Panc1 (cell line): ENCODE measurements at places on chromosomes 13 and 19. TPM values are rescaled to one million over a fixed set of nuclear protein-coding genes. Genes with fewer than 3 reads are reported as not detected.
A peak's percentile ranks its signal among the peaks of the same experiment; 100 is the strongest.

- DNase-seq = no peak
Observed at GRCh38 chr19:40716031-40716481, 630 bp downstream of the COQ8B start.

DNA sequence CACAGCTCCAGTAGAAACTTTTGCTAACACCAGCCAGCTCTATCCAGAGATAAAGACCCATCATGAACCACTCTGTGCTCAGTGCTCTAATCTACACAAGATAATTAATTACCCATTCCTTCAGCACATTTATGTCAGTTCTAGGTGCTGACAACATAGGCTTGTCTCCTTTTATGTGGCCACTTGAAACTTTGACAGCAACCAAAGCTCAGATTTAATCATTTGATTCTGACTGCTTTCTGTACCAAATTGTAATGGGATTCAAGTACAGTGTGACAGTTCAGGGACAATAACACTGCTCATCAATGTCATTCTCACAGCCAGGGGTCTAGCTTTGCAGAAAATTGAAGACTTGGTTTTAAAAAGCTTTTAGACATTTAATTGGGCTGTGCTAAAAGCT, 266.6 kb downstream of the KCTD12 start:
- DNase-seq = no peak

- DNase-seq = no peak
Observed at GRCh38 chr19:13985771-13986347, 20.3 kb downstream of the RFX1 start.

DNA sequence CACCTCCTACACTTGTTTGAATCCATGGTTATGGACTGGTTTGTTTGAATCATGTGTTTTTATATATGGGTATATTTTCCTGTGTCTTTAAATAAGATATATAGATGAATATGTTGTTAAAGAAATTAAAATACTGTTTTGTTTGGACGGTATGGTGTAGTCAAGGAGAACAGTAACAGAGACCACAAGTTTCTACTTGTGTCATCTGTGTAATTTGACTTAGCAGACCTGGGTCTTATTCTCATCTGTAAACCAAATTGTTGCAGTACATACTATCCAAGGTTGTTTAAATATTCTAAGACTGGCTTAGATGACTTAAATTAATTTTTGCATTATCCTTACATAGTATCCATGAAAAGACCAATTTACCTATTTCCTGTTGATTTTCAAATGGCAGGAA, 361.1 kb upstream of the SLITRK1 start:
- DNase-seq = no peak

GRCh38 chr19:6204212-6204611, 68.7 kb downstream of the ACSBG2 start:
- DNase-seq = no peak

DNA sequence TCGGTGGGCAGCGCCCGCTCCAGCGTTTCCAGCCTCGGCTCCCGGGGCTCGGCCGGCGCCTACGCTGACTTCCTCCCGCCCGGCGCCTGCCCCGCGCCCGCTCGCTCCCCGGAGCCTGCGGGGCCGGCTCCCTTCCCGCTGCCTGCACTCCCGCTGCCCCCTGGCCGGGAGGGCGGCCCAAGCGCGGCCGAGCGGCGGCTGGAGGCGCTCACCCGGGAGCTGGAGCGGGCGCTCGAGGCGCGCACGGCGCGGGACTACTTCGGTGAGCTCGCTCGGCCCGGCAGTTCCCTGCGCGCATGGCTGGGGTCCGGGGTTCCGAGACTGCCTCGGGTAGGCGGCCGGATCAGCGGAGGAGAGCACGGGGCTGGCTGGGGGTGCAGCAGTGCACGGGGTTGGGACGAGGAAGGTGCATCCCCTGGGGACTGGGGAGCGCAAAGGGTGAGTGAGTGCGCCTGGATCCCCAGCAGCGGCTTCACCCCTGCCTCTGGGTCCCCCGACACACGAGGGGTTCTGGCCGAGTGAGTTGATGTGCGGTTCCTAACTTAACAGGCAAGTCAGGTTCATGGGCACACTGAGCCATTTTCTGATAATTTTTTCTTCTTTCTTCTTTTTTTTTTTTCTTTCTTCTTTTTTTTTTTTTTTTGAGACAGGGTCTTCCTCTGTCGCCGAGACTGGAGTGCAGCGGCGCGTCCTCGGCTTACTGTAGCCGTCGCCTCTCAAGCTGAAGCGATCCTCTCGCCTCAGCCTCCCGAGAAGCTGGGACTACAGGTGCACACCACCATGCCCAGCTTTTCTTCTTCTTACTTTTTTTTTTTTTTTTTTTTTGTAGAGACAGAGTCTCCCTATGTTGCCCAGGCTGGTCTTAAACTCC, 1.1 kb downstream of the WTIP start:
- DNase-seq = no peak

DNA sequence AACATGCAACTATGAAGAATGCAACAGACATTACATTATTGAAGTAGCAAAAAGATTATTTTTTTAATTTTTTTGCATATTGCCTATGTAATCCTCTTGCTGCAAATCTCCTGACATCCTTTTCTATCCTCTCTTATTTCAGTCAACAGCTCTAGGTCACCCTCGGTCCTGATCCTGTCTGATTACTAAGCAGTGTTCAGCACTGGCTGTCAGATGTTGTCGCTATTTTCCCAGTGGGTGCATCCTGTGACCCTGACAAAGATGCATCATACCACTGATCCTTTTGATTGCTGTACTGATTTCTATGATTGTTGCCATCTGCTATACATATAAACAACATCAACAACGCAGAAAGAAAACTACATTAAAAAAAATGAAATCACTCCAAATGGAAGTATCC, 443.7 kb upstream of the PRR20A start:
- DNase-seq = no peak

DNA sequence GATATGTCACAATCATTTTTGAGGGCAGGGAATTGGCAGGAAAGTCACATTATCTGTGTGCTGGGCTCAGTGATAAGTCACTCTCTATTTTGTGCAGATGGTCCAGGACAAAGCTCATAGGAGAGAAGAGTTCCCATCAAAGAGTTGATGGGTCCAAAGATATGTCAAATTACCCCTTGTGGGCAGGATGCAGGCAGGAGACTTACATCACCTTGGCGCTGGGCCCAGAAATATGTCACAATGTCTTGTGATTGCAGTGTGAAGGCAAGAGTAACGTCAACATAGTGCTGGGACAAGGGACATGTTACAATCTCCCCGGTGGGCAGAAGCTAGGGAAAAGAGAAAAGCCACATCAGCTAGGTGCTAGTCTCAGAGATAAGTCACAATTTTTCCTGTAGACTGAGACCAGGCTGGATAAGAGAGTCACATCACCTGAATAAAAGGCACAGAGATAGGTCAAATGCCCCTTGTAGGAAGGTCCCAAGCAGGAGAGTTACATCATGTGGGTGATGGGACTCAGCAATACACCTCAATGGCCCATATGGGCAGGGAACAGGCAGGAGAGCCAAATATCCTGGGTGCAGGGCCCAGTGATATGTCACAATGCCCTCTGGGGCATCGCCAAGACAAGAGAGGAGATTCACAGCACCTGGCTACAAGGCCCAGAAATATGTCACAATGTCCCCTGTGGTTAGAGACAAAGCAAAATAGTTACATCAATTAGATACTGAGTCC, 47.9 kb downstream of the ZNF99 start:
- DNase-seq = no peak

DNA sequence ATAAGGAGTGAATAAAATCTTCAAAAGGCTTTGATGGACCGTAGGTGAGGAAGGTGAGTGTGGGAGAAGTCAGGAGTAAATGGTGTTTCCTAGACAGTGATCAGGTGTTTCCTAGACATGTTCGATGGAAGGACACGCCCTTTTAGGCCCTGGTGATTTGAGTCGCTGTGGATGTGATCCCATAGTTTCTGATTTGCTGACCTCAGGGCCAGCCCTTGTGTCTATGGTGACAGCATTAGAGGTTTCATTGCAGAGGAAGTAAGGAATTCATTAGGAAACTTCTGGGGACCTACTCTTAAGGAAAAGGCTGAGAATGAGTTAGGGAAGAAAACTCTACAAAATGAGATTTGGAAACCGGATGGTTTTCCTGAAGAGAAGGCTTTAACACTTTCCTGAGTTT, 31.5 kb upstream of the RNF113B start:
- no peak for DNase-seq

- no peak for DNase-seq
Observed at GRCh38 chr13:38866649-38867048, 124.0 kb downstream of the STOML3 start.

DNA sequence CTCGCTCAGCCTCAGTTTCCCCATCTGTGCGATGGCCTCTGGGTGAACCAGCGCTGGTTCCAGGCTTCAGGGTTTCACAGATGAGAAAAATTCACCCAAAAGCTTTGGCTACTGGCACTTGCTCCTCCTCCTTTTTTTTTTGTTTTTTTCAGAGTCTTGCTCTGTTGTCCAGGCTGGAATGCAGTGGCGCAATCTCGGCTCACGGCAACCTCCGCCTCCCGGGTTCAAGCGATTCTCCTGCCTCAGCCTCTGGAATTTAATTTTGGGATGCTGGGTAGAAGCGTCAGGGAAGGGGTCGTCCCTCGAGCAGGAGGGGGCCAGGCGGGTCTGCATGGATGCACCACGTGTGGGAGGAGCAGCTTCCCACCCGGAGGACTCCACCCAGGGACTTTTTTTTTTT, 7.0 kb downstream of the PRSS57 start:
- DNase-seq = no peak

- no peak for DNase-seq
Observed at GRCh38 chr13:78787190-78787589, 128.2 kb upstream of the OBI1 start.

GRCh38 chr19:57302020-57302465, 18.2 kb upstream of the ZNF543 start:
- DNase-seq = no peak

- no peak for DNase-seq
Observed at GRCh38 chr13:23463661-23464060, 30.2 kb upstream of the SACS start.

GRCh38 chr19:43983912-43984686, at the start of gene ZNF155:
Gene ZNF155 (plus strand): TSS chr19:43984188. CDS start chr19:43988544, 4,356 bp downstream.
- peak; percentile 78 for DNase-seq

DNA sequence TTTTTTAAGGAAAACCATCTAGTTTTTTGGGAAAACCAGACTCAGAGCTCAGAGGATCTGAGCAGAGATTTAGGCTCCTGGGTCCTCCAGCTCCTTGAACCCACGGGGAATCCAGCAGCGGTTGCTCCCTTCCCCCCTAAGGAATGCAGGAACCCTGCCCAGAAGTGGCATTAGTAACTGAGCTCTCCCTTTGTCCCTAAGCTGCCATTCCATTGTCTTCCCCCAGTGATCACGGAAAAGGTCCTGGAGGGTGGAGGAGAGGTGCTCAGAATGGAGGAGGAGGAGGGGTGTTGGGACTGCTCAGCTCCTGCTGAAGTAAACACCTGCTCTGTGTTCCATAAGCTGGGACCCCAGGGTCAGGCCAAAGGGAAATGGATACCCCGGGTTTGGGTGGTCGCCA, 16.8 kb upstream of the OR1M1 start:
- no peak for DNase-seq

- no peak for DNase-seq
Observed at GRCh38 chr13:111552891-111553655, 232.6 kb downstream of the TEX29 start.

- DNase-seq = peak; percentile 7
Observed at GRCh38 chr13:47904241-47904640, 96.8 kb downstream of the SUCLA2 start.

DNA sequence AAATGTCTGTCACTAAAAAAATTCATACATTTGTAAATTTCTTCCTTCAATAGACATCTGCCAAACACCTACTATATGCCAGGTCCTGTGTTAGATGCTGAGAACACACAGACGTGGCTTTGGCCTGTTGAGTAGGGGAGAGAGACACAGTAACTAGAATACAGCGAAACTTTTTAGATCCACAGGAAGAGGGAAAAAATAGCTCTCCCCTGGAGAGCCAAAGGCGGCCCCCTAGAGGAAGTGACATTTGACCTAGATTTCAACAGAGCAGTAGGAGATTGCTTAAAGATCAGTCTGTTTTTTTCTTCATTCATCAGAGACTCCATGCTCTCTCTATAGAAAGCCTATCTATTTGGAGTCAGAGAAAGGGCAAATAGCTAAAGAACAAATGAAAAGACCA, 11.3 kb downstream of the LCP1 start:
- DNase-seq = no peak

DNA sequence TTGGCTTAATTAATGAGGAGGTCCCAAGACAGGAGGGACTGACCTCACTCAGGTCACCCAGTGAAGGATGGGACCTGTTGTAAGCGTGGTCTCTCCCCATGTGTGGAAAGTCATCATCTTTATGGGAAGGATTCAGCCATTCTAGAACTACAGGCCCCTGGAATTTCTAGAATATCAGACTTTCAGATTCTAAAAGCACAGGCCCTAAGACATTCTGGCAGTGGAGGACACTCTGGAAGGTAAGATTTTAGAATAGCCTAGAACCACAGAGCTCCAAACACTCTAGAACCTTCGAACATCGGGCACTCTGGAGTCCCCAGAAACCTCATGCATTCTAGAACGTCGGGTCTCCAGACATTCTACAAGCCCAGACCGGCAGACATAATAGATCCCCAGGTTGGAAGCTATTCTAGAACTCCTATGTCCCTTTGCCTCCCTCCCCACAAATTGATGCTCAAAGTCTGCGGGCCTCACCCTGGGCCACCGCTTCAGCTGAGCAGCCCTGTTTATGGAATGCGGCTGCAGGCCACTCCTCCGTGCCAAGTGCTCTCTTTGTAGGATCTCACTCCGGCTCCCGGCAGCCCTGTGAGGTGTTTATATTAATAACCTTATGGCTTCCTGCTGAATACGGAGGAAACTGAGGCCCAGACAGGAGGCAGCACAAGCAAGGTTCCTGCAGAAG, 1.9 kb upstream of the KLK15 start:
- DNase-seq = no peak

- DNase-seq = no peak
Observed at GRCh38 chr13:103694033-103694432, 627.8 kb upstream of the SLC10A2 start.

WDR88 gene
- 0.31 TPM for total RNA-seq

GIPC3 gene
- 0.92 TPM for total RNA-seq

NCCRP1 gene
- total RNA-seq = 0.46 TPM

HTR2A gene
- total RNA-seq = not detected

APOE gene
- total RNA-seq = 780 TPM

FFAR3 gene
- not detected for total RNA-seq

AMER2 gene
- total RNA-seq = not detected

C19orf73 gene
- 1.4 TPM for total RNA-seq

MAB21L1 gene
- total RNA-seq = not detected

ZNF112 gene
- total RNA-seq = 4.3 TPM

COX7A1 gene
- total RNA-seq = 0.33 TPM

KISS1R gene
- 0.92 TPM for total RNA-seq

ATP11A gene
- 85.8 TPM for total RNA-seq

ODAD3 gene
- 1.9 TPM for total RNA-seq

ZNF284 gene
- 0.87 TPM for total RNA-seq

UQCR11 gene
- total RNA-seq = 300 TPM

SLC10A2 gene
- total RNA-seq = not detected

PTH2 gene
- total RNA-seq = not detected

SYCN gene
- total RNA-seq = 0.33 TPM
